ENCODE measurements at places on chromosomes 13 and 19.

GRCh38 chr13:51523082-51523518 lies 61.2 kb upstream of the WDFY2 start:
- DNase-seq = peak; percentile 84

- DNase-seq = no peak
Observed at GRCh38 chr13:64480672-64481071, 2749.5 kb downstream of the PCDH9 start.

DNA sequence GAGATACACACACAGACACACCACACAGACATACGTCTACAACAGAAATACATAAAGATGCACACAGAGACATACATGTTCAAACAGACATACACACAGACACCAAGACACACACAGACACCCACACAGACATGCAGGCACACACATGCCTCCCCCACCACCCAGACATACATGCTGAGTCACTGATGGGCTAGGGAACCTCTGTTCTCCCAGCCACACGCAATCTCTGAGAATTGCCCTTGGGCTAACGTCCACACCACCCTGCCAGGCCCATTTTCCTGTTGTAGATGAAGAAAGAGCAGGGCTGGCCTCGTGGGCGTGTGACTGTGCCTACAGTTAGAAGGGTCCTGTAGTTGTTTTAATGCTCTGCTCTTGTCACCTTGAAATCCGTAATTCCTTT lies 261.9 kb downstream of the KCNRG start:
- no peak for DNase-seq

GRCh38 chr13:33087091-33087490 lies 70.9 kb downstream of the KL start:
- DNase-seq = no peak

DNA sequence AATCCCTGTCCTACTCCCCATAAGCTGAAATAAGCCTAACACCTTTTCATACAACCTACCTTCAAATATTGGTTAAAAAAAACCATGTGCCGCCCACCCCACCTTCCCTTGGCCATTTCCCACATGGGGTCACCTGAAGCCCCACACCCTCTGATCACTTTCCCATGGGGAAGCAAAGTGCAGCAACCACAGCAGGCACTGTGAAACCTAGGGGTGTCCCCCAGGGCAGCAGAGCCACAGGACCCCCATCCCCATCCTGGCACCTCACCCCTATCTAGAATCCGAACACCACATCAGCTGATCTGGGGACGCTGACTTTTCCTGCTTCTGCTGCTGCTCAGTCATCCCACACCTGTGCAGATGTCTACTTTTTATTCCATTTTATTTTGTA lies 19.9 kb downstream of the CEACAM21 start:
- DNase-seq = no peak

DNA sequence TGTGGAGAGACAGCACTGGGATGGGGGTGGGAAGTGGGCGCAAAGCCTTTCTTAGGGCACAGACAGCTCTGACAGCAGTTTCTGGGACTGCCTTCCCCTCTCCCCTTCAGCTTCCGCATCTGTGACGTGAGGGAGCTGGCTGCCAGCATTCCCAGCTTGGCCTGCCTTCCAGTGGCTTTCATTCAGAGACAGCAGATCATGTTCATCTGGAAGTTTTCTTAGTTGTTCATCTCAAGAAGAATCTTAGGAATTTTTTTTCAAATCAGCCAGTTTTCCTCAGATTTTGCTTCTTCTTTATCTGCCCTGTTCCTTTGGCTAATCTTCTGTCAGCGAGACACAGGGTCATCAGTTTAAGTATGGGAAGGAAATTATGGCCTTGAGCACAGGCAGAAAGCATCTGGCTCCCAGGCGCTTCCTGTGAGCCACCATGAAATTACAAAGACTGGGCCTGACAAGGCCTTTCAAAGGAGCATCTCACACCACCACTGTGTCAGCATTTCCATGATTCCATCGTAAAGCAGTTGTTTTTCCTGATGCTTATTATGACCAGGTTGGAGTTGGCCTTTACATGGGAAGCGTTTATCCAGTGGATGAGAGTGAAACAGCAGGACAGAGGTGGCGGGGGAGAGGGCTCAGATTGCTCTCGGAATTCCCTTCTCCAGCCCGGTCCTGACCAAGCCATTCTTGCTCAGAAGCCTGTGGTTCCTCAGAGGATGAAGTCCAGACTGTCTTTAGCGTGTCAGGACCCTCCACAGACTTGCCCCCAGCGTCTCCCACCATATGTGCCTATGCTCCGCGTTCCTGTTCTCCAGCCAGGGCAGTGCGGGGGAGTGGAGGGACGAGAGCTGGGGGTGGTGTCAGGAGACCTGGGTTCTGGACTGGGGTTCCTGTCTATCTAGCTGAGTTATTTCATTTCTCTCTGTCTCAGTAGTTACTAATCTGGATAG lies 43.6 kb downstream of the ARHGAP35 start:
- DNase-seq = no peak

DNA sequence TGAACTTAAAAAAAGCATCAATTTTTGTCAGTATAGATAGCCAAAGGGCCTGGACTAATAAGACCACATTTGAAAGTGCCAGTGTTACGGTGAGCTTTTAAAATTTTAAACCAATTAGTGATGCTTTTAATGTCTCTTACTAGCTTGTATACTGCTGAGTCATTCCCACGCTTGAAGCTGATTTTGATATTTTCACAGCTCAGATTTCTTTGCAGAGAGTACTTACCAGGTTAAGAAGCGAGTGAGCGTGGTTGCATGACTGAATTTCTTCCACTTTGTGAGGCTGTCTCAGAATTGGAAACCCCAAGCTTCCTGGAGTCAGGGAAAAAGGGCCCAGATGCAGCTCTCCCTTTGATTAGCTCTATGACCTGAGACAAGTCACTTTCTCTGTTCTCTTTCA lies 74.5 kb upstream of the NBEA start:
- no peak for DNase-seq

DNA sequence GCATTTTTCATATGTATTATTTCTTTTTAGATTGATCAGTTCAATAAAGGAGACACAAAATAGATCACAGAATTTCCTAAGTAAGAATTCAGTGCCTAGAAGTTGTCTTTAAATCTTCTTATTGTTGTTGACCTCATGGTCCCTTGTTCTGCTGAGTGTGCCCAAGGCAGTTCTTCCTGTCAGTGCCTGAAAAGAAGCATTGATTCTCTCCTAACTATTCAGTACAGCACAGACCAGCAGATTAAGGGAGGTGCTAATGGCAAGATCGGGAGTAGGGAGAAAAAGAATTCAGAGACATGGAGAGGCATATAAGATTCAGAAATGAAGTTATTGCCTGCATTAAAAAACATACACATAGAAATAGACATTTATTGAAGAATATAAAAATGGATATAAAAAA lies 180.5 kb upstream of the PCDH9 start:
- DNase-seq = no peak

DNA sequence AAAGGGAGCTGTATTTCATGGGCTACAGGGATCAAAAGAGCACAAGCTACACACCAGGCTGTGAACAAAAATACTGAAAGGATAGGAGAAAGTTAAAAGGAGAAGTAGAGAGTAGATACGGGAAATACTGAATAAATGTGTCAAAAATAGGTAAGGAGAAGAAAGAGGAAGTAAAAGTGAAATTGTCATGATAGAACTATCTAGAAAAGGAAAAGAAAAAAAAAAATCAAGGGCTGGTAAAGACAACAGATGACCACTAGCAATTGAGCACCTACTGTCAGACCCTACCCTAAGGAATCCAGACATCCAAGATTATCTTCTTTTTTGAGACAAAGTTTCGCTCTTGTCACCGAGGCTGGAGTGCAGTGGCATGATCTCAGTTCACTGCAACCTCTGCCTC lies 4.8 kb downstream of the RUBCNL start:
- DNase-seq = no peak

DNA sequence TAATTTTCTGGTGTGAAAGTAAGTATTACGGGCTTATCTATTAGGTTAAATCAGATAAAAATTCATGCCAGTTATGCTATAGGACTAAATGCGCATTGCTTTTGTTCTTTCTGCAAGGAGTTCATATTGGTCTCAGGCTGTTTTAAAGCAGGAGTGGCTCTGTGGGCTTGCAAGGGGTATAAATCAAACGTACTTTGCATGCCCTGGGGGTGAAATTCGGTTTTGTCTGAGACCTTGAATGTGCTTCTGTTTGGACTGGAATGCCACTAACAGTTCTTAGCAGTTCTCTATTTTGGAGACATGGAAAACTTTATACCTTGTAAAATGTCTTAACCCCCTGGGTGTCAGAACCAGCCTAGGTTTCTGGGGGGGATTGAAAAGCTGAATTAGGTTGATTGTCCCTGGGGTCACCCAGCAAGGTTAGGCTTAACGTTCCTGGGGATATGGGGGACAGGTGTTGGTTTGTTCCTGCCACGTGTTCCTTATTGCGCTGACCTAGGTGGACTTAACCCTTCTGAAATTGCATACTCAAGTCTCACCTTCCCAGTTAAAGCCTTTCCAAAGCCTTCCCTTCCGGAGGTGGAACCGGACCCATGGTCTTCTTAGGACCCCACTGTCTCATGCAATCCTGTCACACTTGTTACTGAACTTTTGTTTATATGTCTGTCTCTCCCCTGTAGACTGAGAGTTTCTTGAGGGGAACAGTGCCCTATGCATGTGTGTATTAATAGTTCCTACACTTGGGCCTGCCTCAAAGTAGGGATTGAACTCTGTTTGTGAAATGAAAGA lies 182.2 kb downstream of the LMO7 start:
- no peak for DNase-seq

- DNase-seq = peak; percentile 35
Observed at GRCh38 chr19:38361633-38362075, 12.7 kb upstream of the PSMD8 start.

- DNase-seq = no peak
Observed at GRCh38 chr19:34744896-34745690, 11.1 kb downstream of the ZNF181 start.

DNA sequence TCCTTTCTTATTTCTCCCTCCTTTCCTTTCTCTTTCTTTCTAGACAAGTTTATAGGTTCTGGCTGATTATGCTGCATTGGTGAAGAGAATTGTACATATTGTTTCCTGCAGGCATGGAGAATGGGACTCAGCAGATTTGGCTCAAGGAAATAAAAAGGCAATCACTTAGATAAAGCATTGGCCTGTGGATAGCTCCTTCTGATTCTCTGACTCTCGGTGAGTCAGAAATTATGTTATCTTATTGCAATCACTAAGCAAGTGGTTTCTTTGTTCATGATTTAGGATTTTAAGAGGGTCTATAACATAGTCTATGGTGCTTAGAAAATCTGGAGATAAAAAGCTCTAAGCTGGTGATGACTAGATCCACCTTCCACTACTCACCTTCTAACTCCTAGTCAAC lies 54.0 kb upstream of the POSTN start:
- no peak for DNase-seq

- DNase-seq = no peak
Observed at GRCh38 chr13:95368998-95369397, 67.7 kb upstream of the ABCC4 start.

- no peak for DNase-seq
Observed at GRCh38 chr13:106989876-106990275, 421.9 kb upstream of the ARGLU1 start.

DNA sequence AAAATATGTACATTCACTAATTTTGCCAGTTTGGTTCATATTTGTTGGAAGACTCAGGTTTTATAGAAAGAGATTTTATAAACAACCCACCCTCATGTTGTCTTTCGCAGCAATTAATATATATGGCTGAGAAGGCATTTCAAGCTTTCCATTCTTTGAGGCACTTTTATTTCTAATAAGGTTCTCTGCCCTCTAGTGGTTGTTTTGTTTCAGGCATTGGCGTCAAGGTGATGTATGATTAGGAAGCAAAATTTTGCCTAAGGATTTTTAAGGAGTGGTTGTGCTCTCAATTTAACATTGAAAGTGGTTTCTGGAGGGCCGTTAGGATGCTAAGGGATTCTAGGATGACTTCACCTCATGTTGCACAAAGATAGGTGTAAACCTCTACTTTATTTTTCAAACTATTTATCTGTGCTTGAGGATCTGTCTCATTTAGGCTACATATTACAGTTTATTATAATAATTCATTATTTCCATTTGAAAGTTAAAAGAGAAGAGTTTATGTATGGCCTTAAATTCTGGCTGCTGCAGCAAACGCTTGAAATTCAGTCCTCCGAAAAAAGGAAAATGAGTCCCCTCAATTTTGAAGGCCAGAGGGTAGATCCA lies 35.9 kb downstream of the OXGR1 start:
- peak; percentile 10 for DNase-seq

DNA sequence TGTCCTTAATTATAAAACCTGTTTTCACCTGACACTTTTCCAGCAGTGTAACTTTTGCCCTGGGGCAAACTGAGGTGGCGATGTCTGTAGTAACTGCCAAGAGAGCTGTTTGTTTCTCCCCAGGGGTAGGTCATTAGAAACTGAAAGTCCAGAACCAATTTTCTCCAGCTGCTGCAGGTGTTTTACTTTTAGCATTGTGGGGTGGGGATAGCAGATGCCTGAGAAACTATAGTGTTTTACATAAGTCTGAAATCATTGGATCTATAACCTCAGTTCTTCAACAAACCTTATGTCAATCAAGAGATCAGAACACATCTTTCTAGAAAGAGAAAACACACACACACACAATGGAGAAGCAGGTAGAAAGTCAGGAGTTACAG lies 92.7 kb downstream of the LHFPL6 start:
- no peak for DNase-seq

DNA sequence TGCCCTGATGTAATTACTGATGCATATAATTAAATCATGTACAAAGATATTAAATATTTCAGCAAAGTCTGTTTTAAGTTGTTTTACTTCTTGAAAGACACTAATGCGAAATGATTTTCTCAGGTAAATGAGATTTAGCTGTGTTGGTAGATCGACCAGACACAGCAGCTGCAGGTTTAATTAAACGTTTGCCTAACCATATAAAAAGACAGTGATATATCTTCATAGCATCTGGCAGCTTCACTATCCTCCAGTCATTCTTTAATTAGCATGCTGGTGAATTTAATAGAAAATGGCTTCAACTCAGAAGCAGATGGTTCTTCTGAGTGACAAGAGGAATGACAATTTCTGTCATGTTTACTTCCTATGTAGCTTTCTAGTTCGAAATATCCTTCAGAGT lies 69.3 kb downstream of the NHLRC3 start:
- DNase-seq = no peak

- DNase-seq = no peak
Observed at GRCh38 chr19:38402623-38402966, 298 bp upstream of the FAM98C start.

DNA sequence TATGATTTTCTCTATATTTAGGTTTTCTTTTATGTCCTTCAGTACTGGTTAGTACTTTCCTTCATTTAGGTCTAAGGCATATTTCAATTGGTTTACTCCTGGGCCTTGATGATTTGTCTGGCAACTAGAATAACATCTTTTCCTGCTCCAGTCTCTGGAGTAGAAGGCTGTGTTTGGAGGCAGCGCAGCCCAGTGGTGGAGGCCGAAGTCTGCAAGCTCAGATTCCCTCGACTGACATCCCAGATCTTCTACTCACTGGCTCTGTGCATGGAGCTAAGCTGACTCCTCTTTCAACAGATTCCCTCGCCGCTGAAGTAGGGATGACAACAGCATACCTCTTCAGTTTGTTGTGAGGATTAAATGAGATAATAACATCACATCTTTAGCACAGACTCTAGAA lies 141.0 kb downstream of the RAP2A start:
- no peak for DNase-seq

GRCh38 chr13:48000559-48001113 lies 437 bp downstream of the SUCLA2 start:
- no peak for DNase-seq

All from KG1 (cell line).